ENCODE measurements at places on chromosomes 4 and X.

- DNase-seq, result no peak
Measured at GRCh38 chr4:23022032-23022431, 329.3 kb downstream of the GBA3 start.

DNA sequence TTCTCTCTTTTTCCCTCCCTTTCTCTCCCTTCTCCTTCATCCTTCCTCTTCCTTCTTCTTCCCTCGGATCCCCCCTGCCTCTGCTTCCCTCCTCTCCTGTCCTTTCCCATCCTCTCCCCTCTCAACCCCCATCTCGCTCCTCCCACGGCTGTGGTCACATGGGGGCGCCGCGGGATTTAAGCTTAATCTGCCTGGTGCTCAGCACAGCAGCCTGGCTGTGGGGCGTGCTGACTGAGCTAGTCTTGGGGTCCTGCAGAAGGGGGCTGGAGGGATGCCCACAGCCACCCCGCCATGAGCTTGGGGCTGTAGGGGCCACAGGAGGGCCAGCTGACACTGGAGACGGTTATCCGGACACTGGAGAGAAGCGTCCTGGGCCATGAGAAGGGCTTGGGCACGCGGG, 10.7 kb downstream of the SMIM10L2A start:
- DNase-seq, result no peak

- no peak for DNase-seq
Measured at GRCh38 chr4:96993560-96993959, 1149.7 kb downstream of the STPG2 start.

- DNase-seq, result no peak
Measured at GRCh38 chr4:92059615-92060014, 244.2 kb upstream of the GRID2 start.

GRCh38 chr4:118823471-118823870, 12.5 kb downstream of the SEC24D start:
- DNase-seq, result no peak

DNA sequence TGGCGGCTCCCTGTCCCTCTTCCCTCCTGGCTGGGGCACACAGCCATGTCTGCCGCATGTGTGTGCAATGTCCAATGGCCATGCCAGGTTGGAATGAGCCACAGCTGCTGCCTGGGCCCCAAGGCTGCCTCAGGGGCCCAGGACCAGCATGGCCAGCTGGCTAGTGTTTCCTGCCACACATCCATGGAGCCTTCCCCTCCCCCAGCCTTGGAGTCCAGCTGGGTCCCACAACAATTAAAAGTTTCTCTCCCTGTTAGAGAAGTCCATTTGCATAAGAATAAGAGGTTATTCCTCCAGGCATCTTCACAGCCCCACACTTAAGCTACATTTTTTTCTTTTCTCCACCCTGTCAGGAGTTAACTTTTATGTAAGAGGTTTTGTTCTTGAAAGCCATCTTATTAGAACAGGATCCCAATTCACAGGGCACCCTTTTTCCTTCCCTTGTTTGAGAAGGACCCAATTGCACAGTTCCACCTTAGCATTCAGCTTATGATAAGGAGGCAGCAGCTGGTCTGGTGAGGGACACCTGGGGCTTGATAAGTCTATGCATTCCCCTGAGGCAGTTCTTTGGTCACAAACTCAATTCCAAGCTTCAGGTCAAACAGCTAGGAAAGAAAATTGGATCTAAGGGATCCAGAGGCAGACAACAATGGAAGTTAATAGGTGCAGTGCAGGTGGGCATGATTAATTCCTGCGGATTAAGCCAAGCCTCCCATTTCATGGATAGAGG, 963.3 kb upstream of the GRIA3 start:
- no peak for DNase-seq

- DNase-seq, result no peak
Measured at GRCh38 chr4:144355811-144356757, 215.6 kb upstream of the GYPA start.

All from stimulated activated CD8-positive, alpha-beta memory T cell treated with anti-CD3 and anti-CD28 coated beads, Interleukin-4, amount 100 ng/mL, for 1 hour (primary cell).